ENCODE measurements at places on chromosomes 2 and 18. TPM values are rescaled to one million over a fixed set of nuclear protein-coding genes. Genes with fewer than 3 reads are reported as not detected.
A peak's percentile ranks its signal among the peaks of the same experiment; 100 is the strongest.

Gene BMP10
- total RNA-seq, result not detected

Gene UGT1A10
- not detected for total RNA-seq

Gene NCKAP5
- not detected for total RNA-seq

Gene MOGAT1
- not detected for total RNA-seq

DNA sequence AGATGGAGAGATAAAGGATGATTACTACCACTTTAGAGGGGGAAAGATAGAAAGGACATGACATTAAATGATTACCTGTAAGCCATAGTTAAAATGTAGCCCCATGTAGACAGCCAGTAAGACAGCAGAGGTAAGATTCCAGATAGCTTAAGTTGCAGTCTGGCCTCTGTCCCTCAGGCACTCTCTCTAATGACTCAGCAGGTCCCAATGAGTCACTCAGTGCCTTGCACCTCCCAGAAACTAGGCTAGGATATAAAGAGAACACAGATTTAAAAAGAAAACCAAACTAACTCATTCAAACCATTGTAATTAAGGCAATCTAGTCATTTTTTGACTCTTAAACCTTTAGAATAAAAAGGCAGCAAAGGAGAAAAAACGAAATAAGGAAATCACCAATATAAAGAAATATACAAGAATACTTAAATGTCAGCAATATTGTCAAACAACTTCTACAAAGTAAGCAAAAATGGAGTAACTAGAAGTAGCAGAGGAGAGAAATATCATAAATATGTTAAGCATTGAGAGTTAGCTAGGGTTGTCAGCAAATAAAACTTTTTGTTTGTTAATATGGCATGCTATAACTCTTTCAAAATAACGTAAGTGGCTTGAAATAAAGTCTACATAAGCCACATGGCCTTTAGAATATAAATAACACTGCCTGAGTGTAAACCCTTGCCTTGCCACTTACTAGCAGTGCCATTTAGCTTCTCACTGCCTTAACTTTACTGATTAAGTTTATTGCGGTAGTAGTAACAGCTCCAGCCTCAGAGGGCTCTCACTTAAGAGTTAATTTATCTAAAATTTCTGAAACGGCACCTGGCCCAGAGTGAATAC lies 48.5 kb downstream of the SOCS6 start:
- no peak for DNase-seq

GRCh38 chr2:100408104-100408503 lies 9.4 kb downstream of the CHST10 start:
- DNase-seq, result no peak

- peak; percentile 84 for DNase-seq
These were observed 8.6 kb upstream of the ACYP2 start for GRCh38 chr2:54106631-54107454.

- DNase-seq, result no peak
These were observed 502.1 kb downstream of the PARD3B start for GRCh38 chr2:205047273-205047839.

GRCh38 chr2:239259173-239259572 lies 141.6 kb downstream of the HDAC4 start:
- no peak for DNase-seq

DNA sequence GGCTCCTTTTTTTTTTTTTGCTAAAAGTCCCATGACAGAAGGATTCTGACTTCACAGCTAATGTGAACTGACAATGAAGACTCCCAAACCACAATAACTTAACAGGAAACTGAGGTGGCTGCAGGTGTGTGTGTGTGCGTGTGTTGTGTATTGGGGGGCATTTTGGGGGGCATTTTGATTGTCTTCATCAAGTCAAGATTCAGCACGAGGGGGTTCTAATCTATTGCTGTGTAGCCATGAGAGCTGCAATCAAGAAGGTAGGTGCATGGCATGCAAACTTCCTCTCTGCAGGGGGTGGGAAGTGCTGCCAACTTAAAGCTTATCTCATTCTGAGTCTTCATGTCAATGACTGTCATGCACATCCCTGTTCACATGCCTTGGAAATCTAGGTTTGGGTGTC lies 25.2 kb downstream of the SPRED2 start:
- no peak for DNase-seq
